ENCODE measurements at places on chromosomes 7 and 10. TPM values are rescaled to one million over a fixed set of nuclear protein-coding genes. Genes with fewer than 3 reads are reported as not detected.
A peak's percentile ranks its signal among the peaks of the same experiment; 100 is the strongest.

- H3K4me3 ChIP-seq: no peak overlapping the region
- H3K4me1 ChIP-seq: no peaks in the 10 kb centered on the region
- H3K27ac ChIP-seq: no peak overlapping the region
- H3K36me3 ChIP-seq: no peaks in the 10 kb centered on the region
- no peak for DNase-seq
Measured at GRCh38 chr10:6786579-6787031, 206.5 kb upstream of the PRKCQ start.

GRCh38 chr7:85587785-85588184, 400.9 kb upstream of the SEMA3D start:
- peak; percentile 24 for DNase-seq
- no peak overlapping the region for H3K27ac ChIP-seq
- H3K36me3 ChIP-seq: no peaks in the 10 kb centered on the region

DNA sequence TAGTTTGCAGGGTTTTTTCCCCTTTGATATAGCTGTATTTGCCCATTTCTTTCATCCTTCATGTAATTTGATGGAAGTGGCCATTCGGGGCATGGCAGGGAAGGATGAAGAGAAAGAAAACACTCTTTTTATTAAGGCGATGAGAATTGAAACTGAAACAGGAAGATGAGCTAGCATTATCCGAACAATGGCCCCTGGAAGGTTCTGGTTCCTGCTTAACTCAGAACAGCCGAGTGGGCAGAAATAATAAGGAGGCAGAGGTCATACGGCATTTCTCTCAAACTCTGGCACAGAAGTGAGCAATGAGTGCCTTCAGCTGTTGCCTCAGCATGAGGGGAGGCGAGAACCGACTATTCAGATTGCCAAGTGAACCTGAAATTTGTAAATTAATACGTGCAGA, 113.2 kb upstream of the MYO3A start:
- no peak overlapping the region for H3K27ac ChIP-seq
- no peak overlapping the region for H3K4me3 ChIP-seq
- H3K36me3 ChIP-seq: no peaks in the 10 kb centered on the region

DNA sequence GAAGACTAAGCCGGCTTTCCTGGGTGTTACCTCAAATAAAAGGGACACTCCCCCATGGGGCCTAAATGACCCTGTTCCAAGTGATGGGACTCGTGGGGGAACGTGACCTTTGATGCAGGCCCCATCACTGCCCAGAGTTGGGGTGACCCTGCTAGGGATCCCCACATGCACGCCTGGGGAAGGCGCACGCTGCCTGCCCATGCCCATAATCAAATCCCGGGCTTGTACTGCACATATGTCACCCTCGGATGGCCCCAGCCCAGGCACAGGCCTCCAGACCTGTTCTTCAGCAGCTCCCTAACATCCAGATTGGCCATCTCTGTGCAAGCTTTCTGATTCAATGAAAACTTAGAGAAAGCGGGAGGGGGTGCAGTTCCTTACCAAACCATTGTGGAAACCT, 14.7 kb downstream of the EBF3 start:
- DNase-seq: no peak
- no peaks in the 10 kb centered on the region for H3K4me1 ChIP-seq
- no peaks in the 10 kb centered on the region for H3K27me3 ChIP-seq
- no peak overlapping the region for H3K27ac ChIP-seq

Gene NT5C3A
- 34.3 TPM for total RNA-seq

Gene GHRHR
- total RNA-seq: not detected
